NCI-H1417 treated with DMSO at 0.1 percent for 48 hours (cell line): ENCODE measurements at places on chromosomes 3 and 15.

- no peak for DNase-seq
These were observed 45.5 kb downstream of the UBE2E2 start for GRCh38 chr3:23248594-23249131.

DNA sequence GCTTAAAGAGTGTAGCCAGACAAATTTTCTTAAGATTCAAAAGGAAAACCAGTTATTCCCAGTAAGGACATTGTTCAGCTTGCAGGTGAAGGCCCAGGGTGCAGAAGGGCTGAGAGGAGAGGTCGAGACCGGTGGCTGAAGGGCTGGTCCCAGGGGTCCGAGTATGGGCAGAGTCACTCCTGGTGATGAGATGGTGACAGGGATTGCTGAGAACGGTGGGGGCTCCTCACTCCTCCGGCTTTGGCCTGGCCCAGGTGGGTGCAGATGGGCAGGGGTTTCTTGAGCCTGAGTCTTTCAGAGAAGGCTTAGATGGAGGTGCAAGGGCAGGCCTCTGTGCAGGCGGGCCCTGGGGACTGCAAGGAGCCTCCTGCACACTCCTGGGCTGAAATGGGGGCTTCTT lies 56.2 kb downstream of the ZNF445 start:
- DNase-seq, result no peak

DNA sequence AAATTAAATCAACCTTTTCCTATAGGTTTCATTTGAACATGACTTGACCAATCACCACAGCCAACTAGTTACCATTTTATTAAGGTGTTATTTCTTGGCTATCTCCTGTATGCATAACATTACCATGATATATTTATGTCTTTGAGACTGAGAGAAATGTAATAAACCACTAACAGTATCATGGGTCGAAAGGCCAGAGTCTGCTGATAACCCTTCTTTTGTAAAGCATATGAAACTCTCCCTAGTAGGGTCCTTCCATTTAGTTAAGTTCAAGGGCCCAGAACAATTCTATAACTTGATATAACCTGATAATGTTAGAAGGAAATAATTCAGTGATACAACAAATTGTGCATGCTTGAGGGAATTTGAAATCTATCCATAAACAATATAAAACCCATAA lies 14.3 kb upstream of the DPH6 start:
- no peak for DNase-seq

- DNase-seq, result no peak
These were observed 292.4 kb upstream of the CBLB start for GRCh38 chr3:106161246-106161645.

DNA sequence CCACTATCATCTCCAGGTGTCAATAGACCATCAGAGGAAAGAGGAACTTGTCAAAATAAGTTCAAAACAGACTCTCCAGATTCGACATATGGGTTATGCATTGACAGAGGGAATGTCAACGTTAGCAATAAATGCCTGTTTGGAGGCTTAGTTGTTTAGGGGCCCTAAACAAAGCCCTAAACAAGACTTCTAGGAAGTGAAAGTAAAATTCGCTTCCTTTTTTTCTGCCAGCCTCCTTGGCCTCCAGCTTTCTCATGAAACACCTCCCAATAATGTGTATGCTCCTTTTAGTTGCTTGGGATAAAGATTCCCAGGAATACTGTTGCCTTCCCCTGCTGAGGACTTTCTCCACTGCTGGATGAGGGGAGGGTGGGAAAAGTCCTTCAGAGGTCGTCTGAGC lies 70.9 kb upstream of the ARNT2 start:
- no peak for DNase-seq

DNA sequence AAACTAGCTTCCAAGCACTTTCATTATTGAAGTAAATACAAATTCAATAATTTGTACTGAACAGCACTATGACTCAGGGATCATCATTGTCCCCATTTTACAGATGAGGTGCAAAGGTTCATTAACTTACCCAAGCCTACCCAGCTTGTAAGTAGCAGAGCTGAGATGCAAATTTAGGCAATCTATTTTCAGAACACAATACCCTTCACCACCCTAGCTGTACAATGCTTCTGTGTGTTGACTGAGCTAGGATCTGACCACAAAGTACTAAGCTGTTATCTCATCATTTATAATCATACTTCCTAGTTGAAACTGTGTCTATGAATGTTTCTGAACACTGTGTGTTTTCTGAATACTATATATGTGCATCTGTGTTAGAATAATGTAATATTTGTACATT lies 3.2 kb upstream of the ILDR1 start:
- DNase-seq, result no peak

- no peak for DNase-seq
These were observed 16.7 kb upstream of the CCDC174 start for GRCh38 chr3:14634763-14635400.

GRCh38 chr3:127172781-127173515 lies 20.0 kb upstream of the PRR23E start:
- no peak for DNase-seq

GRCh38 chr15:28118083-28118482 lies 19.0 kb upstream of the OCA2 start:
- DNase-seq, result no peak

DNA sequence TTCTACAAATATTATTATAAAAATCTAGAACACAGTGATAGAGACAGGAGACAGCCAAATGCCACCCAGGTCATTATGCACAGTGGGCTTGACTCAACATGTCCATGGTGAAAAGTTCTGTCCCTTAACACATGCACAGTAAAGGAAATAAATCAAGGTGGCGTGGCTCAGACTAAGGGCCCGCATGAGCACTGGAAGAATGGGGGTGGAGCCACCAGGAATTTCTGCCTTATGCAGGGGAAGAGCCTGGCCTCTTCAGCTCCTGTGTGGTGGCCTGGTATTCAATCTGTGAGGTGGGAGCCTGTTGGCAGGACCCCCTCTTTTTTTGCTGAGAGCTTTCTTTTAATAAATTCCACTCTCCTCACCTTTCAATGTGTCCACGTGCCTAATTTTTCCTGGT lies 17.2 kb upstream of the SPG21 start:
- DNase-seq, result no peak

- DNase-seq, result no peak
These were observed 22.1 kb downstream of the RAB8B start for GRCh38 chr15:63211549-63211948.

GRCh38 chr3:107643038-107643883 lies 120.5 kb downstream of the BBX start:
- no peak for DNase-seq

DNA sequence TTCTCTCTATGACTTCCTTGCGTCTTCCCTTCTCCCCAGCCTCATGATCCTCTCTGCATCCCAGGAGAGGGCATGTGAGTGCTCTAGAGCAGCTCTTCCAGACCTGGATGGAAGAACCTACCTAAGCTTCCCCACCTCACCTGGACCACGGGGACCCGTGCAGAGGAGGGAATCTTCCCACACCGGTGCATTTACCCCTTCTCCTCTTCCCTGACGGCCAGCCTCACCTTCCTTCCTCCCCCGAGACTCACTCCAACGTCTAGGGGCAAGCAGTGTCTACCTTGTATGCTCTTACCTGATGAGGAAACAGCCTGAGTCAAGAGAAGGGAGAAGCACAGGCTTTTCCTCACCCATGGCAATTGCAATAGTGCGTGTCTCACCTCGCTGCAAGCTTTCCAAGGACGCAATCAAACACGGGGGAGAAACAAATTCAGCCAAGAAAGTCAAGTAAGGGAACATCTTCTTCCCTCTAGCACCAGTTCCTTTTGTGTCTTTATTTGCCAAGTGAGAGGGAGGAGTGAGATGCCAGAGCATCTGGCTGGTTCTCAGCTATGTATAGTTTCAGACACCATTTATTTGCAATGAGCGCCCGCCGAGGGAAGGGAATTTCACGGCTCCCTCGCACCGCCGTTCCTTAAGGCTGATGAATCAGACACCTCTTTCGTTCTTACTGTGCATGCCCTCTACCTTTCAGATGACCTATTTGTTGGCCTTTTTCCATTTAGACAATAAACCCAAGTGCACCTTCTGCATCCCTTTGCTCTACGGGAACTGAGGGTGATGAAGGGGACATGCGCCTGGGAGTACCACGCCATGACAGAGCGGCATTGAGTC lies 1.8 kb upstream of the CCR9 start:
- no peak for DNase-seq
